ENCODE measurements at places on chromosomes 2 and 18.

- no peak for DNase-seq
Measured at GRCh38 chr18:45663403-45664045, 48.2 kb downstream of the SLC14A2 start.

DNA sequence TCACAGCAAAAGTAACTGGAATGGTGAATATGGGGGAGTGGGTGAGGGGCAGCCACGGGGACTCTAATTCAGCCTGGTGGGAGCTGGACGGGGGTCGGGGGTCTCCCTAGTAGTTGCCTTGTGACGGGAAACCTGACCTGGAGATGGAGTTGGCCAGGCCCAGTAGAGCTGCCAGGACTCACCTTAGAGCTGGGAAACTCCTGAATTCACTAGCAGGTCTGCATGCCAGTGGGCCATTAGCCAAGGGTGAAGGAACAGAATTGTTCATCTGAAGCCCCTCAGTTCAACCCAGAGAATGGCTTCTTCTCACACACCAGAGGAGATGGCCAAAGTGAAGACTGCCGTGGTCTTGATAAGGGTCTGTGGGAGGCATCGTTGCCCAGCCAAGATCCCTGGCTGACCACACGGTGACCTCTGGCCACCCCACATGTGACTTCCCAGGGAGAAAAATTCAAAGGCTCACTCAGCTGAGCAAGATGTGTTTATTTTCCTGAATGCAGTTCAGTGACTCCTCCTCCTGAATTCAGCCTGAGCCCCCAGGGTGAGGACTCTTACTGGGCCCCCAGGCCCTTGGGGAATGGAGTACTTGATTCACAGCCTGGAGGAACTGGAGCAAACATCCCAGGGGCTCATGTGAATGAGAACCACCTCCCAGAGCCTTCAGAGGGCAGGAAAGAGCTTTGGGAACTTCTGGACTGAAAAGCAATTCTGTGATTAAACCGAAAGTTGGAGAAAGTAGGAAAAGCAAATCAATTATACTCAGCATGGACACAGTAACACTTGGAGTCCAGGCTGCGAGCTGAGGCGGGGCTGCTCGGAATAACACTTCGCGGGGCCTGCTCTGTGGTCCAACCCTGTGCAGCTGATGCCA is 25.2 kb downstream of the MOCOS start:
- no peak for DNase-seq

- DNase-seq, result no peak
Measured at GRCh38 chr2:173393186-173393585, 38.5 kb downstream of the CDCA7 start.

GRCh38 chr2:139098961-139099360 is 318.8 kb upstream of the NXPH2 start:
- DNase-seq, result no peak

- no peak for DNase-seq
Measured at GRCh38 chr2:126882736-126883665, 15.7 kb upstream of the TEX51 start.

- DNase-seq, result no peak
Measured at GRCh38 chr2:101036562-101036961, 34.5 kb downstream of the RPL31 start.

- DNase-seq, result no peak
Measured at GRCh38 chr2:225452677-225453076, 53.2 kb downstream of the NYAP2 start.

DNA sequence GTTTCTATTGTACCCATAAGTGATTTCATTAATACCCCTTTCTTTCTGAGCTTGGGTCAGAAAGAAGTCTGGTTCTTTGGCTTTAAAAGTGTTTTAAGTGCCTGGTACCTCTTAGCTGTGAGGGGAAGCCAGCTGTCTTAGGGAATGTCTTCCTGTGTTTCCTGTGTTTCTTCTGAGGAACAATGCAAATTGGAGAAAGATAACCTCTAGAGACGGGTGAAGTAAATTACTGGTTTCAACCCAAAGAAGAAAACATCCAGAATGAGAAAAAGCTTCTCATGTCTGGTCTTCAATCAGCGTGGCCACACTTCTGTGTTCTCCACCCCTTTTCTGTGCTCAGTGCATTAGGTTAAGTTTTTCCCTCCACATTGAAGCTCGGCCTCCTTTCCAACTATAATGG is 10.2 kb upstream of the CHN1 start:
- DNase-seq, result no peak

GRCh38 chr2:120601566-120601965 is 134.1 kb upstream of the GLI2 start:
- DNase-seq, result no peak

DNA sequence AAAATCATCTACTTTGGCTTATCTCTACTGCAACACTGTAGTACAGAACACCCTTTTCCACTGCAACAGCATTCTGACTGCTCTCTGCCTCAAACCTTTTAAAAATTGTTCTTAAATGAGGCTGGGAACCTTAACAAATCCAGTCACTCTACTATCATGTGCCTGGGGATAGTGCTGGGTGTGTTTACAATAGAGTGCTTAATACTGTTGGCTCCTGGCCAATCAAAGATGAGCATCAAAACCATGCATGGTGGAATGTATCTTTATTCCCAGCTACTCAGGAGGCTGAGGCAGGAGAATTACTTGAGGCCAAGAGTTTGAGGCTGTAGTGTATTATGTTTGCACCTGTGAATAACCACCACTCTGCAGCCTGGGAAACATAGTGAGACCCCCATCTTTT is 7.4 kb downstream of the ANKAR start:
- no peak for DNase-seq

DNA sequence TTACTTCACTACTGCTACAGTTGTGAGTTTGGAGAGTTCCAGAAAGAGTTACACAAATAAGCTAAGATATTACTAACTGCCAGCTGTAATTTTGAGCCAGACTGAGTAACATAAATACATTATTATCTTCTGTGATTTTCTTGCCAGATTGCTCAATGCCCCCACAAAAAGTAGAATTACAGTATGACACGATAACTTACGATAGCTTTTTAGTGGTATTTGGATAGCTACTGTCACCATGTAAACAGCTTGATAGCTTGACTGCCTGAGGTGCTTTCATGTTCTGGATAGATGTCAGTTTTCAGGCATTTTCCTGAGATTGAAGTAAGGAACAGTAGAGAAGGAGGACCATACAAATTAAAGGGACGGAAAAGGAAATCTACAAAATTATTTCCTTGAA is 533.3 kb downstream of the SOCS6 start:
- DNase-seq, result no peak

DNA sequence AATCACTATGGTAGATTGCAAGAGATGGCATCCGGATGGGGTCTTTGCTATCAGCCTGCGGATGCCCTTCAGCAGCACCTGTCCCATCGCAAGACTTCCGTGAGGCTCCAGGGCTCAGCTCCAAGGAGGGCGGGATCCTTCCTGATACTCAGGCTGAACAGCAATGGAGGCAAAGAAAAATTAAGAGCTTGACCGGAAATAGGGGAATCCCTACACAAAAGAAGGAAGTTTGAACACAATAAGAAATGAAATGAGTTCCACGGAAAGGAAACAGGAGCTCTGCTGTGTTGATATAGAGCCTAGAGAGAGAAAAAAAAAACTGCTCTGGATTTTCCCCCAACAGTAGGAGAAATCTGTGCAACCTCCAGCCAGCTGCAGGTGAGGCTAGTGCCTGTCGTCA is 91.9 kb downstream of the ARL4C start:
- no peak for DNase-seq

DNA sequence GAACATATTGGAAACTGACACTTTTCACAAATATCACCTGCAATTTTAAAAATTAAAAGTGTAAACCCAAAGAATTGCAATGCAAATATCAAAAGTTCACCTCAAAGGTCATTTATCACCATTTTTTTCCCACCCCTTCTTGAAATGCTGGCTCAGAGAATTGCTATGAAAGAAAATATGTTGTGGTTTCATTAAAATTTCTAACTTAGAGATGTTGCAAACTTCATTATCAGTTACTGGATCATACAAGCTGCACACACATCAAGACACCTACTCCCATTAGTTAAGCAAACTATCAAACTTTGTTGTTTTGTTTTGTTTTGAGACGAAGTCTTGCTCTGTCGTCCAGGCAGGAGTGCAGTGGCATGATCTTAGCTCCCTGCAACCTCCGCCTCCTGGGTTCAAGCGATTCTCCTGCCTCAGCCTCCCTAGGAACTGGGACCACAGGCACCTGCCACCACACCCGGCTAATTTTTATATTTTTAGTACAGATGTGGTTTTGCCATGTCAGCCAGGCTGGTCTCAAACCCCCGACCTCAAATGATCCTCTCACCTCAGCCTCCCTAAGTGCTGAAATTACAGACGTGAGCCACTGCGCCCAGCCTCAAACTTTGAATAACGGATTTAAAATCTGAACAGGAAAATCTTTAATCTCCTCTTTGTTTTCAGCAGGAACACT is 37.0 kb downstream of the STK39 start:
- DNase-seq, result no peak

- DNase-seq, result no peak
Measured at GRCh38 chr2:46241344-46241743, 55.9 kb upstream of the EPAS1 start.

DNA sequence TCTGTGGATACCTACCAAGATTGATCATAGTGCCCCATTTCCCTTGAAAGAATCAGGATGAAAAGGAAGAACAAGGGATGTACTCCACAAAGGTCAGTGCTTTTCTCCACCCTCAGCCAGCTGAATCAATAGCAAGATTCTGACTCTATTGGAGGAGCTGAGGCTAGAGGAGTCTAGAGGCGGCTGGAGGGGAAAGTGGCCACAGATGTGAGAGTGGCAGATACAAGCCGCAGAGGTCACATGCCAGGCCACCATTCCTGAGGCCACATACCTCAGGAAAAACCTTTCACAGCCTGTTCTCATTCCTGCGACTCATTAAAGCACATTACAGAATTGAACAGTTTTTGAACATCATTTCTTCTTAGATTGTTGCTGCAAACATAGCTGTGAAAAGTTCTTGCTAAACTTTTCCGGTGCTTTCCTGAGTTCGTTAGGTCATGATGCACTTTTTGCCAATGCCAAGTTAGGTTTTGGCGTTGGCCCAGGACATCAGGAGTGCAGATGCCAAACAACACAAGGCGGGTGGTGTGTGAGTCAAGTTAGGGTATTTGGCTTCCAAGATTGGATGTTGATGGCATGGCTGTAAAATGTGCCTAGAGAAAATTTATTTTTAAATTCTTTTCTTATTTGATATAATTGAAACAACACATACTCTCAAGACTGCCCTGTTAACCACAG is 160.7 kb upstream of the SP5 start:
- no peak for DNase-seq

GRCh38 chr2:10136101-10136934 is 13.8 kb downstream of the RRM2 start:
- DNase-seq, result no peak

DNA sequence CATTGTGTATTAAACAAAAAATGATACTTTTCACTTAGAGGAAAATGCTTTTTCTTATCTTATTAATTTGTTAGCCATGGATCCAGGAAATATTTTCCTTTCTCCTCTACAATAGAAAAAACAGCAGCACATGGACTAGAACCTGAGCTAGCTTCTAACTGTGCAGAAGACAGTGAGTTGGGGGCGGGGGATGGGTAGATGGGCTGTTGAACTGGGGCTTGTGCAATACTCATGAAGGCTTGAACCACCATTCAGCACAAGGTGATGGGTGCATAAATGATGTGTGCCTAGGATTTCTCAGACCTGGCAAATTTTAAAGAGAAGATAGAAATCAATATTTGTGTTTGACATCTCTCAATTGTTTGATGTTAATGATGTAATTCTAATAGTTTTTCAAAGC is 42.0 kb downstream of the COL5A2 start:
- no peak for DNase-seq

DNA sequence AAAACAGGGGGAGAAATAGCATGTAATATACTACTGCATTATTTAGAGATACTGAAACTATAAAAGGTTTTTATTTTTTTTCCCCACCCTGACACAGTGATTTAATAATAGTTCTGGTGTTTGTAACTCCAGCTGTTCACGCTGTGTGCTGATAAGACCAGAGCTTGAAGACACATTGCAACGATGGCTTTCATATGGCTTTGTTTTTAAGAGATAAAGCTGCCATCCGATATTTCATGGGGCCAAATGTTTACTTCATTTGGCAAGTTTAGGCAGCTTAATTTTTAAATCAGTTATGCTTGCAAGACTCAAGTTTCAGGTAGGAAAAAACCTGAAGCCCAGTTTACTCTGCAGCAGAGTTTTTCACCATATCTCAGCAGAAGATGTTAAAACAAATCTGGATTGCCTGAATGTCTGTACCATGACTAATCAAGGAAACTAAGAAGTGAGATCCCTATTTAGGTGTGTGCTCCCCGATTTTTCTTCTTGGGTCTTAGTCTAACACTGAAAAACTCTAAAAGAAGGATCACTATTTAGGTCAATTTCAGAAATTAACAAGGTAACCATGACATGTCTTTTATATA is 508.6 kb downstream of the PARD3B start:
- DNase-seq, result no peak

GRCh38 chr18:64099244-64099643 is 49.6 kb downstream of the LINC00305 start:
- DNase-seq, result no peak

- no peak for DNase-seq
Measured at GRCh38 chr2:11710210-11710609, 36.2 kb upstream of the LPIN1 start.

GRCh38 chr18:37484983-37485834 is 80.4 kb downstream of the CELF4 start:
- DNase-seq, result no peak

- no peak for DNase-seq
Measured at GRCh38 chr2:47038656-47039488, 116.2 kb downstream of the STPG4 start.

DNA sequence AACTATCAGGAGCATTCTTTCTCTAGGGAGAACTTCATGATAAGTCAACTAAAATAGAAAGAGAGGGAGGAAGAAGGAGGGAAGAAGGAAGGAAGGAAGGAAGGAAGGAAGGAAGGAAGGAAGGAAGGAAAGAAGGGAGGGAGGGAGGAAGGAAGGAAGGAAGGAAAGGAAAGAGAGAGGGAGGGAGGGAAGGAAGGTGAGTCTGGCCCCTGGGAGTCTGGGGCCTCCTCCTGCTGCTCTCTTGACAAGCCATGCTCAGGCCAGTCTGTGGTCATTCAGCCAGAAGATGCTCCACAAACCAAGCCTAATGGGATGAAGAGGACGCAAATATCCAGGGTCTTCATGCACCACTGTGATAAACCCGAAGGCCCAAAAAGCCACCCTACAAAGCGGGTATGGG is 216.4 kb upstream of the AGAP1 start:
- DNase-seq, result no peak
